ENCODE measurements at places on chromosomes 7 and 10. TPM values are rescaled to one million over a fixed set of nuclear protein-coding genes. Genes with fewer than 3 reads are reported as not detected.

Gene LIPM
- not detected for total RNA-seq

- peaks cover 6% of the 10 kb centered on the region for H3K4me1 ChIP-seq
- peaks cover 33% of the 10 kb centered on the region for H3K27me3 ChIP-seq
- no peaks in the 10 kb centered on the region for H3K36me3 ChIP-seq
- no peak overlapping the region for H3K27ac ChIP-seq
Measured at GRCh38 chr7:112080978-112081377, 125.2 kb downstream of the DOCK4 start.

DNA sequence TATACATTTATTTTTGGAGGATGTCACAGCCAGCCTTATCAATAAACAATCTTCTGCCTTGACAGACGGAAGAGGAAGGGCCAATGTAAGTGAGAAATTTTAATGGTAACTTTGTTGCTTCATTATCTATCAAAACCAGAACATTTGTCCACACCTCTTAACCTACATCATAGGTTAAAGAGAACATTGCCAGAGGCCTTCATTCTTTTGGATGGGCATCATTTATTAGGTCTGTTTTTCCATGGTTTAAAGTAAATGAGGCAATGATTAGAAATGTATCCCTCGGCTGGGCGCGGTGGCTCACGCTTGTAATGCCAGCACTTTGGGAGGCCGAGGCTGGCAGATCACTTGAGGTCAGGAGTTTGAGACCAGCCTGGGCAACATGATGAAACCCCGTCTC is 29.5 kb upstream of the PAPSS2 start:
- no peaks in the 10 kb centered on the region for H3K36me3 ChIP-seq
- no peak overlapping the region for H3K27ac ChIP-seq
- no peak for DNase-seq
- H3K4me3 ChIP-seq: no peak overlapping the region
- peaks cover 8% of the 10 kb centered on the region for H3K27me3 ChIP-seq

Gene NUTM2A
- total RNA-seq: 1.7 TPM

GRCh38 chr7:14270099-14270498 is 280.6 kb upstream of the ETV1 start:
- no peak for DNase-seq
- H3K4me3 ChIP-seq: no peak overlapping the region
- no peaks in the 10 kb centered on the region for H3K4me1 ChIP-seq
- peaks cover 5% of the 10 kb centered on the region for H3K27me3 ChIP-seq
- H3K36me3 ChIP-seq: no peaks in the 10 kb centered on the region

Gene FAM53B
- 69.2 TPM for total RNA-seq

DNA sequence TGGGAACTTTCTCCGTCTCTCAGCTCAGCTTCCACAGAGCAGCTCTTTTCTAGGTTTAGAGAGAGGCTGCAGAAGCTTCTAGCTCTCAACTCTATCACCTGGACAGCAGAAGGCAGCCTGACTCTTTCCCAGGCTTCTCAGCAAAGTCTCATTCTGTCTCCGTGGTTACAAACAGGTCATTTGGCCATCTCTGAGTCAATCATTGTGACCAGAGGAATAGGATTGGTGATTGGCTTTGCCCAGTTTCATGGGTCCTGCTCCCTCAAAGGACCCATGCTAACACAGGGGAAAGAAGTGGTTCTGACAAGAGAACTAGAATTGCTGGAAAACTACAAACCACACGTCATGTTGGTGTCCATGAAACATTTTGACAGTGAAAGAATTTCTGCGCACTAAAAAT is 43.6 kb downstream of the PRR15 start:
- no peak overlapping the region for H3K4me3 ChIP-seq
- H3K27me3 ChIP-seq: no peaks in the 10 kb centered on the region
- no peaks in the 10 kb centered on the region for H3K4me1 ChIP-seq
- H3K36me3 ChIP-seq: no peaks in the 10 kb centered on the region
- H3K27ac ChIP-seq: no peak overlapping the region

Gene DNAJC1
- 20.9 TPM for total RNA-seq

All from T-helper 17 cell (primary cell).